Stimulated activated CD4-positive, alpha-beta T cell treated with anti-CD3 and anti-CD28 coated beads, Interleukin-2, amount 100 ng/mL, for 48 hours (primary cell): ENCODE measurements at places on chromosomes 13 and 19.

GRCh38 chr19:17681505-17682125 is 6.5 kb downstream of the UNC13A start:
- peak; percentile 11 for DNase-seq

DNA sequence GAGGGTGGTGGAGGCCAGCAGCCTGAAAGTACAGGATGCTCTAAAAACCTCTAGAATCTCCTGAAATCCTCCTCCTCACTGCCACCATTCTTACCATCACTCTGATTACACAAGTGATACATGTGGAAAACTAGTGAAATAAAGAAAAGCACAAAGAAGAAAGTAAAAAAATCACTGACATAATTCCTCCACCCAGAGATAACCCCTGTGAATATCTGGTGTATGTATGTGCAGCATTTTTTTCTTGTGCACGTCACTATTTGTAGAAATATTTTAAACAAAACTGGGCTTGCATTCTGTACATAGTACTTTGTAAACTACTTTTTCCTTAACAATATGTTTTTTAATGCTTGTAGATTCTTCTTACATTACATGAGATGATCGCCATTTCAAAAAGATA is 73.2 kb downstream of the CDADC1 start:
- no peak for DNase-seq

DNA sequence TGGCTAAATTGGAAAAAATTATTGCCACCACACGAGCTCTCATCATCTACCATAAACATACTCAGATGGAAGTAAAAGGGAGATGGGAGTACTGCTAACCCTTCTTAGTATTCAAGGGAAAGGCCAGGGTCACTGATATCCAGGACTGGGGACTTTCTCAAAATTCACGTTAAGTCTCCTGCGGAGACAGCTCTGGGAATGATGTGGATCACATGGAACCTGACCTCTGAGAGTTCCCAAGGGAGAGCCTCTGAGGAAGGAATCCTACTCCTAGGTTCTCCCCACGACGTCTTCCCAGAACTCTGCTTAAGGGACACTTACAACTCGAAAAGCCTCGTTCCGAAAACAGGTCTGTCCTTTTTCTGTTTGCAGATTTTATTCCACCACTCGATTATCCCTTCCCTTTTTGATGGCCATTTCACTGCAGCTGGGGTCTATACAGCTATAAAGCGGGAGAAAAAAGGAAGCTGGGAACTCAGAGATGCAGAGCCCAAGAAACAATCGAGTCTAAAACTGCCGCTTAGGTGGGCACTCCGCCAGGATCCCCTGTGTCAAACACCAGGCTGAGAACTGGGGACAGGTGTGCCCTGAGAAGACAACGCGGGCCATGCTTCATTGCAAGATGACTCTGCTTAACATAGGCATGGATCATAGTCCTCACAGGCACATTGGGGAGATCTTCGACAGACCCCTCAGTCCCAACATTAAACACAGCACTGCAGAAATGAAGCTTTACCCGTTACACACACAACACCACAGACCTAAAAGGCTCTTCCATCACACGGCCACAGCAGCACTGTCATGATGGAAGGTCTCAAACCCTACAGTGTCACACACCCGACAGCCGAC is 823 bp upstream of the ZNF567 start:
- no peak for DNase-seq

DNA sequence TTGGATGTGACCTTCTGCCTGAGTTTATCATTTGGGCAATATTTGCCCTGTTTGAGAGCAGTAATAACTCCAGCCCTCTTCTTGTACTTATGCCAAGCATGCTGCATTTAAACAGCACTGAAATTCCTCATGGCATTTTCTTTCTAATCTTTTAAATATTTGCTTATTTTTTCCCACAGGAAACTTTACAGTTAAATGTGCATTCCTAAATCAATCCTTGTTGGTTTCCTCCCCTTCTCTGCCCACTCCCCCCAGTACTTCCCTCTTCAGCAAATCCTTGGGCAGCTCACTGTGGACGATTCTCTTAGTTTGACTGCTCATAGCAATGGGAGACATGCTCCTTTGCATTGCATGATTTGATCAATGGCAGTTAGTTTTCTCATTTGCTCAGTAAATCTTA is 68.7 kb downstream of the RAP2A start:
- no peak for DNase-seq

GRCh38 chr13:70816853-70817252 is 708.6 kb upstream of the KLHL1 start:
- DNase-seq: no peak

- no peak for DNase-seq
Measured at GRCh38 chr13:89150362-89150761, 1479.2 kb downstream of the SLITRK5 start.

GRCh38 chr13:103101901-103102300 is 35.7 kb upstream of the SLC10A2 start:
- no peak for DNase-seq

DNA sequence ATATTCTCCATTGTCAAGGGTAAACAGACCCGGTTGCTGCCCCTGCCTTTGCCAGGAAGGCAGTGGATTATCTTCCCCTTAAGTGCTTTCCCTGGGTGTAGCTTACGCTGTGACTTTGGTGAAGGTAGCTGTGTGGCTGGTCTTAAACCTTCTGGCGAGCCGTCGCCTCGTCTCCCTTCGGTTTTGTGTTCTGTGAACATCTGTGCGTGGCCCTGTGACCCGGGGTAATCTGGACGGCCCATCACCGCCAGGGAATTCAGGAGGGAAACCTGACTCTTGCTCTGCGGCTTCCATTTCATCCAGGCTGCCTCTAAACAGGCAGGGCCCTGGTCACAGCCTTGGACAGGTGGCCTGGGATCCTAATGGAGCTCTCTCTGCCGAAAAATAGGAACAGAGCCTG is 78.7 kb downstream of the SHISA2 start:
- no peak for DNase-seq

- DNase-seq: no peak
Measured at GRCh38 chr19:2534423-2535013, 58.6 kb downstream of the GADD45B start.

DNA sequence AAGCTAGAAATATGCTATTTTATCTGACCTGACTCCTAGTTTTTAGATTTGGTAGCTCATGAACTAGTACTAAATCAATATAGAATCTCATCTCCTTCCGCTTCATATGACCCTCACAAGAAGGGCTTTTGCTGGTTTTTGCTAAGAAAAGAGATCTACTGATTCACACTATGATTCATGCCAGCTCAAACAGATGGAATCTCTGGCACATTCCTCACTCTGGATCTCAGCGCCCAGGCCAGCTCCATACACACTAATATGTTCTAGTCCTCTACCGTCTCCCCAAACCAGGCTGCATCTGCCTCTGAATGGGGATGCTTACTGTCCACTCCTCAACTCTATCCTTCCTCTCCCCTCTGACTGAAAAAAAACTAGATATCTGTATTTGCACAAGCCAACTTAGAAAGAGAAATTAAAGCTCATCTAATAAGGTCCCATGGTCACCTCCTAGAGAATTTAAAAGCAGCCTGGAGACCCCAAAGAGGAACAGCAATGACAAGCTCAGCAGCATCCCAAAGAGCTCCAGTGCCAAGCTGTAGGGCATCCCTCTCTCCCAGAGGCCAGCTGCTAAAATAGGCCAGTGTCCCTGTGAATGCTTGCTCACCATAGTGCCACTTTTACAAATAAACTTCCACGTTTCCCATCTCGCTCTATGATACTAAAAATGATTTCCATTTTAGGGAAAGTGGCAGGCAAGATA is 74.9 kb downstream of the LHFPL6 start:
- DNase-seq: no peak

DNA sequence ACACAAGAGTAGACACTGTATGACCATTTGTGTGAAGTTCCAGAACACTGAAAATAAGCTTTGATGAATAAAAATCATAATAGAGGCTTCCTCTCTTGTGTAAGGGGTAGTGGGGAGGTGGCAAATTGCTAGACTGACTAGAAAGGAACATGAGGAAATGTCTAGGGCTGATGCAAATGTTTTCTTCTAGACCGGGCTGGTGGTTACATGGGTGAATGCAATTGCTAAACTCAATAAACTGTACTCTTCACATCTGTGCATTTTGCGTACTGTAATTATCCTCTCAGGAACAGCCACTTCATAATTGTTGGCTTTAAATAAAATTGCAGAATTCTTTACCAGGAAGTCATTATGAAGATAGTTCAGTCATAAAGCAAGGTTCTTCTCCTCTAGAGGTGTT is 5.2 kb upstream of the KBTBD7 start:
- DNase-seq: no peak

GRCh38 chr19:45340232-45340898 is at the start of gene KLC3:
Gene KLC3 (plus strand): TSS chr19:45340750. CDS start chr19:45345542, 4,792 bp downstream.
- peak; percentile 42 for DNase-seq

DNA sequence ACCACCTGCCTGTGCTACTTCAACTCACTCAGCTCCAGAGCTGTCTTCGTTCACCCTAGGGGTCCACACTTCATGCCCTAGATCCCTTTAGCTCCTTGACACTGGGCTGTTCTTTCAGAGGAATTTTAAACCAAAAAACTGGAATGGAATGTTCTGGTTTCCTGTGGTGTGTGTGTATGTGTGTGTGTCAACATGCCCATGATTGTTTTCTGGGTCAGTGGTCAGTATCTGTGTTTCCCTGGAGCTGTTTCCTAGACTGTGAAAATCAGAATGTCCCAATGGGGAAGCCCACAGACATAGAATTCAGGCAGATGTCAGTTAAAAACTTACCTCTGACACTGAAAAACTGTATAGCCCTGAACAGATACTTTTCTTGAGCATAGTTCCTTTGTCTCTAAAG is 1.3 kb downstream of the PMIS2 start:
- no peak for DNase-seq

DNA sequence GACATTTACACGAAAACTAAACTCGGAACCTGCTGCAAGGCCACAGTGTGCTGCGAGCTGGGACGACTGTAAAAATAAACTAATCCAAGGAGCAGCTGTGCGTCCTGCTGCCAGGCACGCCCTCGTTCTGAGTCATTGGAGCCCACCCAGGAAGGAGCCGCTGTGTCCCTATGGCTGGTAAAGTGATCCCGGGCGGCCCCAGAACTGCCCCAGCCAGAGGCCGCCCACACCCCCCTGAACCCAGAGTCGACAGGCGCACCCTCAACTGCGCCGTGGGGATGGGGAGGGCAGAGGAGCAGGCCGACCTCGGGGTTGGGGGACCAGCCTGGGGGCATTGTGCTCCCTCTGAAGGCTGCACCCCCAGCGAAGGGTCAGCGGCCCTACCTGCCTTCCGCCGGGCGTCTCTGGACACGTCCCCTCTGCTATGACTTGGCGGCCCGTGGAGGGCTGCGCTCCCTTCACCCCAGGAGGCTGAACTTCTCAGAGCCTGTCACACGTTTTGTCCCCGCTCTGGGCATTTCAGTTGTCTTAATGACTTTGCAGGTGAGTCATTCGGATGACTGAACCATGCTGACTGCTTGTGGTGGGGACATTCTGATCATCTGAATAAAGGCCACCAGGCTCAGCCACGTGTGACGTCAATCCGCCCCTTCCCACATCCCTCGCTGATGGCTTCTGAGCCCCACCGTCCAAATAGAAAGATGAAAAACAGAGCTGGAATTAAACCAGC is 42.7 kb downstream of the ADPRHL1 start:
- no peak for DNase-seq

GRCh38 chr13:44012910-44013757 is 133.4 kb downstream of the LACC1 start:
- no peak for DNase-seq

DNA sequence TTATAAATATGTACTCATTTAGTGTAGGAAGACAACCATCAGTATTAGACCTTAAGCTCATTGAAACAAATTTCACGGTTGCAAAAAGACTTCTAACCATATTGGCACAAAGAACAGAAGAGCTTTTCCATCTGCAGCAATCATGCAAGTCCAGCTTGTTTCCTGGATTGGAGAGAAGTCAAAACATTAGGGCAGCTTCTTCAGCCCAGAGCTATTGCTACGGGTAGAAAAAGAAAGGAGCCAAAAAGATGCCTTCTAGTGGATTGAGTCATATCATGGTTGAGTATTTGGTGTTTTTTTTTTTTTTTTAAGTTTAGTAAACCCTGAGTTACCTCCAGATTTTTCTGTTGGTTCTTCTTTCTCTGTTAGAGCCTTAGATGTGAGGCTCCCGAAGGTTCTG is 99.8 kb downstream of the WDFY2 start:
- no peak for DNase-seq

GRCh38 chr13:27644302-27644701 is 22.6 kb downstream of the POLR1D start:
- no peak for DNase-seq

DNA sequence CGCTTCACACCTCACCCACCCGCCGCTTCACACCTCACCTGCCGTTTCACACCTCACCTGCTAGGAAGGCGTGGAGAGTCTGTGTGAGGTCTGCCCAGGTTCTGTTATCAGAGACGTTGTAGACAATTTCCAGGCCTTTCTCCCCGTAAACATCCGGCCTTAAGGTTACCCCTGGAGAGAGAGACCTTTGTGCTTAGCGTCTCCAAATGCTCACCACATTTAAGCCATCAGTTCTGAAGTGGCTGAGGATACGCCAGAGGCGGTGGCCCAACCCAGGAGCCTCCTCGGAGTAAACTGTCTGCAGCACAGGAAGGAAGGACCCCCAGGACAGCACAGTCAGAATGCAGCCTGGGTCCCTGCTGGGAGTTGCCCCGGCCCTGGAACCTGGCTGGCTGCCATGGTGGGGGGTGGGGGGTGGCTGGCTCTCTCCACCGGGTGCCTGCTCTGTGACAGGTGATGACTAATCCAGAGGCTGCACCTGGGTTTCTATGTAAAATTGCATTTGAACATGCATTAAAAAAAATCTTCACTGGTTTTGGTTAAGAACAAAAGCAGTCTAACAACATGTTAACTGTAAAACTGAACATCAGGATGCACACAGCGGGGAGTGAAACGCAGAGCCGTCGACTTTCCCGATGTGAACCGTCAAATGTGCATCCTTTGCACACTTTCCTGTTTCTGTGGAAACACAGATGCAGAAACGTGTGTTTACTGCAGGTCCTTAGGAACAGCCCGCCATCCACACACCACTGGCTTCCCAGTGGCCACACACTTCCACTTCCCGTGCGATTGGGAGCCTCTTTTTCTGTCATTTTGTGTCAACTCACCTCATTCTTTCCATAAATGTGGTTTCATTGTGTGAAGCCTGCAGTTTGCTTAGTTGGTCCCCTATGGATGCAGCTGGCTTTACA is 4.5 kb downstream of the ATP4B start:
- no peak for DNase-seq

DNA sequence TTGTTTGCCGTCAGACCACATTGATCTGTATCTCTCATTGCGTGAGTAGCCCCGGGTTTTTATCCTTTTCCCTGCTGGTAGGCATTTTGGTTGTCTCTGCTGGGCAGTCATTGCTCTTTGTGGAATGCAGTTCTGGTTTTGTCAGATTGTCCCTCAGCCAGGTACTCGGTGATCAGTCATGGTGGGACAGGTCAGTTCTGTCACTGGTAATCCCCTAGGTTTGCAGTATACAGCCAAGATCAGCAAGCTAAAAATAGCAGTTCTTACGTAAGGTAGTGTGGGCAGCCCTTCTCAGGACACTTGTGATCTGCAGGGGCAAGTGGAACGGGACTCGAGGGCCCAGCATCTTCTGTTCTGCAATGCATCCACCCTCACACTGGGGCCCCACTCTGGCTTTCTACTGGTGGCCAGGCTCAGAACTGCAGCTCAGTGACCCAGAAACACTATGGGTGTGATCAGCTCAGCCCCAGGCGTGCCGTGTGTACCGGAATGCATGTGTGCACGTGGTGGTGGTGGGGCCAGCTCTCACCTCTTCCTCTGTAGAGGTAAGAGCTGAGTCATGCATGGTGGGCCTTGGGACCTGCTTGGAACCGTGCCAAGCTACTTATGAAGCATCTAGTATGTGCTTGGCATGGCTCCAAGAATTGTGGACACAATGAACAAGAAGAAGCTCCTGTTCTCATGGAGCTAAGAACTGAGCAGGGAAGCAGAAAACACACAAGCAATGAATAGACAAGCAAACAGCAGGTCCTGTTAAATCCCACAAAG is 6.3 kb downstream of the PLEKHF1 start:
- peak; percentile 77 for DNase-seq

GRCh38 chr13:38514575-38514974 is 164.9 kb downstream of the UFM1 start:
- DNase-seq: no peak
